ENCODE measurements at places on chromosomes 2 and 18.
A peak's percentile ranks its signal among the peaks of the same experiment; 100 is the strongest.

- DNase-seq: no peak
These were observed 34.2 kb downstream of the ATOH8 start for GRCh38 chr2:85787981-85788340.

DNA sequence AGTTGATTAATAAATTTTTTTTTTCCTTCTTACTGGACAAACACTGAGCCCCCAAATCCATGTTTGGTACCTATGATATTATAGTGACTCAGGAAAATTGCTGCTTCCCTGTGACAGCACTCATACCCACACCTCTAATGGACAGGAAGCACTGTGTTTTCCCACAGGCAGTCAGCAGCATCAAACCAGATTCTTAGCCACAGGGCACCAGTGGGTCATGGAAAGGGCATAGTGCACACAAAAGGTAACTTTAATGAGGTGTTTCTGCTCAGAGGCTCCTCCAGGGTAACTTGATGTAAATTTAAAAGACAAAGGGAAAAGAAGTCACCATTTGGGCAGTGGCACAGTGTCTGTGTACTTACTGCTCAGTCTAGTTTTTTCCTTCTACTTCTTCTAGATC is 34.1 kb downstream of the SERPINB11 start:
- no peak for DNase-seq

DNA sequence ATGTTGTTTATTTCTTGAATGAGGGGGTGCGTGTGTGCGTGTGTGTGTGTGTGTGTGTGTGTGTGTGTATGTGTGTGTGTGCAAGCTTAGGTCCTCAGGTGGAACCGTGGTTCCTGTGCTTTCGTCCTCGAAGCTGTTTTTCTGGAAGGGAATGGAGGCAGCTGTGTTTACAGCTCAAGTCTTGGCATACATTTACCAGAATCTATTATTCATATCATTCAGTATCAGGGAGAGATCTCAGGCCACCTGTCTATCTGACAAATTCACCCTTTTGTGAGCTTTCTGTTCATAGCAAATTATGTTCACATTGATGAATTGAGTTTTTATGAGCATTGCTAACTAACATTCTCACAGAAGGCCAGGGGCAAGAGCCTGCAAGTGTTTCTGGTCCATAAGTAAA is 550.4 kb downstream of the ARHGAP15 start:
- no peak for DNase-seq

GRCh38 chr2:137893145-137893544 is 71.1 kb upstream of the HNMT start:
- no peak for DNase-seq

GRCh38 chr2:154688373-154688772 is 10.1 kb upstream of the KCNJ3 start:
- no peak for DNase-seq

GRCh38 chr18:78912844-78913243 is 66.8 kb upstream of the SALL3 start:
- DNase-seq: no peak

GRCh38 chr2:73284296-73285158 is at the start of gene FBXO41:
Gene FBXO41 (minus strand): TSS chr2:73284478. CDS start chr2:73269630, 14,848 bp downstream.
- peak; percentile 37 for DNase-seq

DNA sequence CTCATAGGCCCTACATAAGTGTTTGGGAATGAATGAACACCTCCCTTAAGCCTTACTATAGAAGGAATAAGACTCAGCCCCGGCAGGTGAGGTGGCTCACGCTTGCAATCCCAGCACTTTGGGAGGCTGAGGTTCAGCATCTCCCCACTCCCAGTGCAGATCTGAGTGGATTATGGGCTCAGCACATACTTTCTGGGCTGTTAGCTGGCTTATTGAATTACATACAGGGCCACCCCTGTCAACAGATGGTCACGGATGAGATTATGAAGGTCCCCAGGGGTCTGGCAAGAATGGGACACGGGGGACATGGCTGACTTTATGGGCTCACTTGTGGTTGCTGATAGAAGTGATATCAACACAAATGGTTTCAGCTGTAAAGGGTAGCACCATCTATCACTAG is 322.3 kb downstream of the TSN start:
- no peak for DNase-seq
